ENCODE measurements at places on chromosomes 13 and 19.
A peak's percentile ranks its signal among the peaks of the same experiment; 100 is the strongest.

- H3K27ac ChIP-seq = no peak overlapping the region
- no peak for DNase-seq
- no peaks in the 10 kb centered on the region for H3K36me3 ChIP-seq
Observed at GRCh38 chr13:64774915-64775314, 2455.2 kb downstream of the PCDH9 start.

DNA sequence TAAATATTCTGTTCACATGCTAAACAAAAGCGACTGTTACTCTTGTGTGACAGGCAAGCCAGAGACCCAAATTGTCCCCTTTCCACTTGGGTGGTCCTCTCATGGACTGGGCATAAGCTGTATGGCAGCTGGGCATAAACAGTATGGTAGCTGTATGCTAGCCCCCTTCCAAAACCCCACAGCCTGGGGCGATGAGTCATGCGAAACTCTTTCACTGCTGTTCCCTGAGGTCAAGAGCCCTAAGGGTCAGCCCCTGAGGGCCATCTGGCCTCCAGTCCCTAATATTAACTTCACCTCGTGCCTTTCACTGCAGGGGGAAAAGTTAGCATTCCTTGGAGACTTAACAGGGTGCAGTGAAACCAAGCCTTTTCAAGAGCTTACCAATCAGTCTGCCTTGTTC lies 45.6 kb upstream of the ZNF562 start:
- no peak overlapping the region for H3K27ac ChIP-seq
- H3K27me3 ChIP-seq = no peaks in the 10 kb centered on the region
- H3K36me3 ChIP-seq = no peaks in the 10 kb centered on the region
- H3K4me1 ChIP-seq = no peaks in the 10 kb centered on the region
- no peak overlapping the region for H3K4me3 ChIP-seq
- no peak for DNase-seq

DNA sequence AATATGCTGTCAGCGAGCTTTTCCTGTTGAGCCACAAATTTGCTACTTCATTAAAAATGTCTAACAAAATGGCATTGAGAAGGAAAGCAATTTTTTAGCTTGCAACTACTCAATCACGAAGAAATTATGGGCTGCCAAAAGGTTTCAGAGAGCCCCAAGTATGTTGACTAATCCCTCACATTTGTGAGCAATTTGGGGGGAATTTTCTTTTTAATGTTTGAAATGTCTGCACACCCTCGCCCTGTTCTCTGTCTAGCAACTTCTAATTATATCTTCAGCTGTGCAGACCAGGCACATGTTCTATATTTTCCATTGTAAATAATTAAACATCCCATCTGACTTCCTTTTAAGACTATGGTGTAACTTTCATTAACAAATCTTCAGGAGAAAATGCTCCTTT lies 192.9 kb downstream of the DCT start:
- H3K4me3 ChIP-seq = no peak overlapping the region
- peaks cover 3% of the 10 kb centered on the region for H3K36me3 ChIP-seq
- no peak overlapping the region for H3K27ac ChIP-seq
- H3K4me1 ChIP-seq = no peaks in the 10 kb centered on the region

- no peaks in the 10 kb centered on the region for H3K27me3 ChIP-seq
- peaks cover 6% of the 10 kb centered on the region for H3K4me1 ChIP-seq
- peak within 1 kb of the TSS; percentile 15 for H3K27ac ChIP-seq
- DNase-seq = no peak
- peak within 1 kb of the TSS; percentile 73 for H3K4me3 ChIP-seq
Observed at GRCh38 chr19:35248310-35249145, at the start of gene LSR. LSR (plus strand) TSS chr19:35249002; CDS start chr19:35249023, 21 bp downstream.

DNA sequence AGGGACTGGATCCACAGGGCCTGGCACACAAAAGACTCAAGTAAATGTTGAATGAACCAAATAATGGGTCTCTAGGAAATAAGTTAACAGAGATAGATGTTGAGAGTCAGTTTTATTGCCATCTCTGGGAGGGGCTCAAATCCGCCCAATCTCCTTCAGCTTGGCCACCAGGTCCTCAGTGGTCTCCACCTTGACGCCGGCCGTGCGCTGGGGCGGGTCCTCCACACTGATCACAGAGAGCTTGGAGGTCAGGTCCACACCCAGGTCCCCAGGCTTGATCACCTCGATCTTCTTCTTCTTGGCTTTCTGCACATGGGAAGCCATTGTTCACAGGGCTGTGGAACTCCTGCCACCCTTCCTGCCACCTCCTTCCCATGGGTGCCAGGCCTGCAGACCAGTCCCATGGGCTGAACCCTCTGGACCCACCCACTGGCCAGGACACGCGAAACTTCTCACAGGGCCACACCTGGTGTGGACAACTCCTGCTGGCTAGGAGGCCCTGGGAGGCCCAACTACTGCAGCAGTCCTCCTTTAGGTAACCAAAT lies 3.2 kb upstream of the VSIG10L start:
- no peaks in the 10 kb centered on the region for H3K4me1 ChIP-seq
- peaks cover 10% of the 10 kb centered on the region for H3K36me3 ChIP-seq
- no peak for DNase-seq
- H3K27me3 ChIP-seq = no peaks in the 10 kb centered on the region
- no peak overlapping the region for H3K27ac ChIP-seq

- no peak overlapping the region for H3K4me3 ChIP-seq
- no peak for DNase-seq
- H3K36me3 ChIP-seq = no peaks in the 10 kb centered on the region
Observed at GRCh38 chr13:23460309-23460708, 26.8 kb upstream of the SACS start.

DNA sequence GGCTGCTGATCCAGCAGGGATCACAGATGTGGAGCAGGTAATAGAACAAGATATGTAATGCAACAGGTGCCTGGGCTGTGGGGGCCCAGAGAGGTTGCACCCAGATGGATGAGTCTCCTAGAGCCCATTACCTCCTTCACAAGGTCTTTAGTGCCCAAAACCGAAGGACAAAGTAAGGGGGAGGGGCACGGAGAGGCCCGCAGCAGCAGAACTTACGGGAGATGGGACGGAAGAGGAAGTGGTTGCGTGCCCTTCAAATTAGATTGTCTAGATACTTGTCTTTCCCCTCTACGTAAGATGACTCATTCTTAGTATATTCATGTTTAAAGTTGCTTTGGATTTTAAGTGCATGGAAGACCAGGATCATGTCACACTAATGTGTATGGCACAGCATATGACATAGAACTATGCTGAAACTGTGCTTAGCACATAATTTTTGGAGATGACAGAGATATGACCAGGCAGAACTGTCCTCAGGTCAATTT lies 5.7 kb upstream of the MRPS31 start:
- no peak overlapping the region for H3K27ac ChIP-seq
- DNase-seq = no peak
- no peaks in the 10 kb centered on the region for H3K36me3 ChIP-seq
- H3K4me3 ChIP-seq = peak overlapping the region; percentile 57

GRCh38 chr13:81275666-81276258 lies 934.8 kb upstream of the SPRY2 start:
- no peak overlapping the region for H3K4me3 ChIP-seq
- DNase-seq = no peak
- H3K27ac ChIP-seq = no peak overlapping the region

GRCh38 chr19:24054044-24054935 lies 32.7 kb upstream of the ZNF254 start:
- H3K27me3 ChIP-seq = no peaks in the 10 kb centered on the region
- H3K4me3 ChIP-seq = no peak overlapping the region
- H3K27ac ChIP-seq = no peak overlapping the region
- no peaks in the 10 kb centered on the region for H3K4me1 ChIP-seq
- peaks cover 40% of the 10 kb centered on the region for H3K36me3 ChIP-seq
- DNase-seq = no peak

DNA sequence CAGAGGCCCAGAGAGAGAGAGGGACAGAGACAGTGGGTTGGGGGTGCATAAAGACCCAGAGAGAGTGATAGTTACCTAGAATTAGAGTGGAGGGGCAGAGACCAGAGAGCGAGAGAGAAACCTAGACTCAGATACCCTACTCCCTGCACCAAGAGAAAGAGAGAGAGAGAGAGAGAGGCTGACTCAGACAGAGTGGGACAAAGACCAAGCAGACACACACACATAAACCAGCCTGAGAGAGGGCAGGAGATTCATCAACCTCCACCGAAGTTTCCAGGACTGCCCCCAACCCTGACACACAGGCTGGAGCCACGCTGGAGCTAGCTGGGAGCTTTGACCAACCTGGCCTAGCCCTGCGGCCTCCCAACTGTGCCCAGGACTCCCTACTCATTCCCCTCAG lies 12.9 kb downstream of the SYT3 start:
- no peak overlapping the region for H3K27ac ChIP-seq
- no peaks in the 10 kb centered on the region for H3K4me1 ChIP-seq
- H3K27me3 ChIP-seq = no peaks in the 10 kb centered on the region
- H3K4me3 ChIP-seq = no peak overlapping the region
- H3K36me3 ChIP-seq = no peaks in the 10 kb centered on the region

DNA sequence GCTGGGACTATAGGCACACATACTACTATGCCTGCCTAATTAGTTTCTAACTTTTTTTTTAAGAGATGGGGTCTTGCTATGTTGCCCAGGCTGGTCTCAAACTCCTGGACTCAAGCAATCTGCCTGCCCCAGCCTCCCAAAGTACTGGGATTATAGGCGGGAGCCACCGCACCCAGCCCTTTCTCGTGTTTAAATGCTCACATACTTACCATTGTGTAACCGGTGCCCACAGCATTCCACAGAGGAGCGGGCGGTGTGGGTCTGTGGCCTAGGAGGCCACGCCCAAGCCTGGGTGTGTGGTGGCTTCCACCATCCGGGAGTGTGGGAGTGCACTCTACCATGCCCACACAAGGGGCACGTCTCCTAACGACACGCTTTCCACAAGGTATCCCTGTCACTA lies 7.7 kb downstream of the LMNB2 start:
- no peak for DNase-seq
- H3K4me3 ChIP-seq = no peak overlapping the region
- H3K27me3 ChIP-seq = no peaks in the 10 kb centered on the region
- no peaks in the 10 kb centered on the region for H3K36me3 ChIP-seq
- no peak overlapping the region for H3K27ac ChIP-seq
- no peaks in the 10 kb centered on the region for H3K4me1 ChIP-seq

DNA sequence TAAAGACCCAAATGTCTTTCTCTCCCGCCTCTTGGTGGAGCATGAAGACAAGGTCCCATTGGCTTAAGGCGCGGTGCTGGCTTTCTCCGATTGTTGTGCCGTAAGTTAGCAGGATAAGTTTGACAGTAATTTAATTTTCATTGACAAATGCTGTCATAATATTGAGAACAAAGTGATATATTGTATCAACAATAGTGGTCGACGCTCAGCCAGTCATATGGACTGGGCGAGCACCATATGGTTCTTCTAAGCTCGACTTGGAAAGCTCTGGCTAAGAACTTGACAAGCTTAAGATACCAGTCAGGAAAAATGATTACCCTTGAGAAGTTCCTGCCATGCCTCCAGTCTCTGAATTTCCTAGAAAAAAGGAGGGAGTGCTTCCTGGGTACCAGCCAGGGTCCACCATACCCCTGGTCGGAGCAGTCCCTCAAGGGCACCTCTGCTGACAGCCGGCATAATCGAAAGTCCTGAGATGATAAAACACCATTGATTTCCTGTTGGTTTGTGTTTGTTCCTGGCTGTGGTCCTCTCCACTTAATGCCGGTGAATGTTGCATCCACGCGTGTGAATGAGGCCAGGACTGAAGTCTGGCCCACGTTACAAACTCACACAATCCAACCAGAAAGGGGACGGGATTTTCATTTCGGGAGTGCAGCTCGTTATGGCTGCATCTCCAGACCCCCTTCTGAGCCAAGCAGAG lies 262.1 kb downstream of the ZNF536 start:
- H3K4me3 ChIP-seq = no peak overlapping the region
- H3K27me3 ChIP-seq = no peaks in the 10 kb centered on the region
- no peak for DNase-seq
- no peak overlapping the region for H3K27ac ChIP-seq
- H3K4me1 ChIP-seq = no peaks in the 10 kb centered on the region

DNA sequence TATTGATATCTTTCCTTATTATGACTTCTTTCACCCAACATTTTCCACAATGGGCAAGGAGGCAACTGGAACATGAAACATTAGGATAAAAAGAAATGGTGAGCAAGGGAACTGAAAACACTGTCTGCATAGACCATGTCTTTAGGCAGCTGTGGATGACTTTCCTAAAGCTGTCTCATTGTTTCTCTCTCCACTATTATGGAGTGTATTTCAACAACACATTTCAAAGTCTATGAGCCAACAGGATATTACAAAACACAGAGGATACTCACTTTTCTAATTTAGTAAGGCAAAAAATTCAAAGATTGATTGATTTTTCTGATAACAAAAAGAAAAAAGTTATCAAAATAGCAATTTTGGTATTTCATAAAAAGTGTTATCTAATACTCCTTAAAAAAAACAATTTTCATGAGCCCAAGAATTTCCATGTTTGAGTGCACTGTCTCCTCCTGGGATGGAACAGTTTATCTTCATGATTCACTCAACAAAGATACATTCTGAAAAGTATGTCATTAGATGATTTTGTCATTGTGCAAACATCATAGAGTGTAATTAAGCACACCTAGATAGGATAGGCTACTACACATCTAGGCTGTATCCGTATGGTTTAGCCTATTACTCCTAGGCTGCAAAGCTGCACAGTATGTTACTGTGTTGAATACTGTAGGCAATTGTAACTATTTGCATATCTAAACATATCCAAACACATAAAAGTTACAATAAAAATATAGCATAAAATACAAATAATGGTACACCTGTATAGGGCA lies 1568.4 kb downstream of the SLITRK5 start:
- no peak overlapping the region for H3K4me3 ChIP-seq
- no peak for DNase-seq
- no peak overlapping the region for H3K27ac ChIP-seq
- H3K36me3 ChIP-seq = no peaks in the 10 kb centered on the region
- no peaks in the 10 kb centered on the region for H3K4me1 ChIP-seq

DNA sequence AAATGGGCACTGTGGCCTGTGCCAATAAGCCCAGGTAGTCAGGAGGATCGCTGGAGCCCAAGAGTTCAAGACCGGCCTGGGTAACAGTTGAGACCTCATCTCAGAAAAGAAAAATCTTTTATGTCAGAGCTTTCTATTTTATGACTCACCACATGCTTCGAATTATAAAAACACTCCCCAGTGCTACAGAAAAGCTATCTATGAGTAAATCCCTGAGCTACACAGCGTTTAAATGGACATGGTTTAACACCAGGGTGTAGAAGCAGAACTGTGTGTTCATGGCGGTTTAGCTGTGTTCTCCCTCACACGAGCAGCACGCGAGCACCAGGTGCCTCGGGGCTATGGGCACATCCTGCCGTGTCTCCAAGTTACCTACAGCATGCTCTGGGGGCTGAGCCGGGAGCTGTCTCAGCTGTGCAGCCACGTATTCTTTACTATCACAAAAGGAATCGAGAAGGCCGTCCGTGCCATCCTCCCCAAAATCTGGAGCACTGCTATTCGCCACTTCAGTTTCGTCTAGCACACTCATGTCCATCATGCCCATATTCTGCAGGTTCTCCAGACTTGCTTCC lies 6.7 kb downstream of the SAFB2 start:
- H3K36me3 ChIP-seq = peaks cover 45% of the 10 kb centered on the region
- H3K4me1 ChIP-seq = peaks cover 14% of the 10 kb centered on the region
- no peak overlapping the region for H3K4me3 ChIP-seq
- no peak overlapping the region for H3K27ac ChIP-seq
- H3K27me3 ChIP-seq = no peaks in the 10 kb centered on the region

Measured in thoracic aorta (tissue), 2 donors.